ENCODE measurements at places on chromosomes 7 and 10.

DNA sequence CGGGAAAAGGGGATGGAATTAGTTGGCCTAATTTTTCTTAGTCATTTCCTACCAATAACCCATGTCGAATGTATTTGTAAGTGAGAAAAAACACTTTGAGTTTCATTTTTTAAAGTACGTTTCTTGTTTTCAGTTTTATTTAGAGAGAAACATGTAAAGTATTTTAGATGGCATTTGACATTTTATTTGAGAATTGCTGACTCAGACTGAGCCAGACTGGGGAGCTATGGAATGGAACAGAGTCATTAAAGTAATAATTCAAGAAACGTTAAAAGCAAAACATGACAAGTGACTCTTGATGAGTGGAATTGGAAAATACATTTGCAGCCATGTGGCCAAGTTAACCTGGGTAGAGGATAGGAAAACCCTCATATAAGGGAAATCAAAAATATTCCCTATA, 286.1 kb upstream of the NPSR1 start:
- no peak for DNase-seq

DNA sequence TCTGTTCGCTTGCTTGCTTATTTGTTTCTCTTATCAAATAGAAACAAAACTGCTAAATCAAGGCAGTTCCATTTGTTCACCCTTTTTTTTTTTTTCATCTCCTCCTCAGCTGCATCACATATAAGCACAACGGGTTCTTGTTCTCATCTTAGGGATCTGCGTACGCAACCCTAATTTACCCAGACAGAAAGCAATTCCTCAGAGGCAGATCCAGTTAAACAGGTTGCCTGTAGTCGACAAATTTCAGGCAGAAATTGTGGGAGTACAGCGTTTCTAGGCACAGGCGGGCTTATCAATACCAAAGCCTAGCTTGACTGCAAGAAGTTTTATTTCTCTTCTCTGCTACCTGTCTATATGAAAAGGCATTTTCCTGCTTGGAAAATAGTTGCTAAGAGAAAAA, 565.4 kb downstream of the NXPH1 start:
- no peak for DNase-seq

- no peak for DNase-seq
Observed at GRCh38 chr10:51386248-51386885, 312.1 kb downstream of the PRKG1 start.

DNA sequence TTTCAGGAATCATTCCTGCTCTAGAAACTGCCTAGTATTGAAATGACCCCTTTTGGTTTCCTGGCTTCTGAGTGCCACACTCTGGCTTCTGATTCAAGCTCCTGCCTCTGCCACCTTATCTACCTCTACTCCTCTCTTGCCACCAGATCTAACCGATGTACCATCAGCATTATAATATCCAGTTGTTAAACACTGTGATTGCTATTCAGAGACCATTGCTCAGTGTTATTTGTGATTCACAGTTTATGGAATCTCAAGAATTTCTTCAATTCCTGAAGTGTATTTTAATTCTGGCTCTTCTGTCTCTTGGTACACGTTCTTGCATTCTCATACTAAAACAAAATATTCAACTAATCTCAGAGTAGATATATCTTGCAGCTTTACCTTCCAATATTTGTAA, 88.7 kb downstream of the DYNC1I1 start:
- no peak for DNase-seq

DNA sequence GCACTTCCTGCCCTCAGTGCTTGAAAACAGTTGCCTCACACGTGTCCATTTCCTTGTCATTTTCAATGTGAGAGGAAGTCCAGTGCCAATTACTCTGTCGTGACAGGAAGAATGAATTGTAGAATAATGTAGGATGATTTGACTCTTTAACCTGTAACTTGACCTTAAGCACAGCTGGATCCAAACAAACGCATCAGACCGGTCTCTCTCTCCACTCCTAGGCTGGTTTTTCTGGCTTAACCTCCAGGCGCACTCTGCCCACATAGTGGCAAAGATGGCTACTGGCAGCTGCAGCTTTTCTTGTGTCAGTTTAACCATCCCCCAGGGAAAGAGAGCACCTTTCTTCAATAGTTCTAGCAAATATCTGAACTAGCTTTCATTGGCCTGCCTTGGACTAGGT, 29.4 kb upstream of the PNLIPRP3 start:
- no peak for DNase-seq

DNA sequence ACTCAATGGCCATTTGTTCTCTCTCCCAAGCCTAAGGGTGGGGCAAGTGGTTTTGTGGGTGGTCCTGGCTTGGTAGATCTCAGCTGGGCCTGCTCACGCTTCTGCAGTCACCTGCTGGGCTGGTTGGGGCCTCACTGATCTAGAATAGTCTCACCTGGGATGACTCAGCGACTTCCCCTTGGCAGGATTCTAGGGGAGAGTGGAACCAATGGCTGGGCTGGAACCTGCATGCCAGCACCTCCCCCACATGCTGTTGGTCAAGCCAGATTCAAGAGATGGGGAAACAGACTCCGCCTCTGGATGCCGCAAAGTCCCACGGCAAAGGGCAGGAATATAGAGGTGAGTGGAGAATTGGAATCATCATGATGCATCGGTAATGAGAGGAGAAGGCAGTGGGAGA, 292.9 kb upstream of the NPVF start:
- no peak for DNase-seq

- DNase-seq: no peak
Observed at GRCh38 chr10:1170867-1171180, 114.6 kb downstream of the WDR37 start.

- DNase-seq: no peak
Observed at GRCh38 chr7:69728304-69728703, 130.0 kb downstream of the AUTS2 start.

- no peak for DNase-seq
Observed at GRCh38 chr10:102316421-102316820, 71.1 kb downstream of the GBF1 start.

DNA sequence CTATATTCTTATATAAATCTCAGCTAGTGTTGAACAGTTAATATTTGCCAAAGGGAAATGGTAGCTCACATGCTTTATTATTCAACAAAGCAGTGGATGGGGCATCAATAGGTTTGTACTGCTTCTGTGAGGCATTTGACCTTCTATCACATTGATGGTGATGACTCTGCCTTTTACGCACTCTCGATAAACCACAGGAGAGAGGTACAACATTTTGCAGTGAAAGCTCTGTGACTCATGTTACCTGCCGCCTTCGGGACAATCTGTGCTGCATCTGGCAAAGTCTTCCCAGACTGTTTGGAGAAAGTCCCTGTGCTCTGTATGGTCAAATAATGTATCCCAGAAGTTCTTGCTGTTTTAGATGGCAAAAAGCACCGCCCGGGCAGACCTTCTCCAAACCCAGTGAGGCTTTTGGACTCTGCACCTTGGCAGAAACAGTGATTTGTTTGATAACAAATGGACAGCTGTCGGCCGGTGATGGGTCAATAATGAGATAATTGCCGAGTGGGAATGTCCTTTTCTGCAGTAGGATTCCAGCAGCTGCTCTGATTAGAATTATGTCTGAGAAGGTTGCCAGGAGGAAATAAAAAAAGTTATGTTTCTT, 61.0 kb downstream of the PLPP4 start:
- no peak for DNase-seq

All from germinal center (tissue), 1 donor.